Erythroblast (primary cell): ENCODE measurements at places on chromosomes 7 and 10.

DNA sequence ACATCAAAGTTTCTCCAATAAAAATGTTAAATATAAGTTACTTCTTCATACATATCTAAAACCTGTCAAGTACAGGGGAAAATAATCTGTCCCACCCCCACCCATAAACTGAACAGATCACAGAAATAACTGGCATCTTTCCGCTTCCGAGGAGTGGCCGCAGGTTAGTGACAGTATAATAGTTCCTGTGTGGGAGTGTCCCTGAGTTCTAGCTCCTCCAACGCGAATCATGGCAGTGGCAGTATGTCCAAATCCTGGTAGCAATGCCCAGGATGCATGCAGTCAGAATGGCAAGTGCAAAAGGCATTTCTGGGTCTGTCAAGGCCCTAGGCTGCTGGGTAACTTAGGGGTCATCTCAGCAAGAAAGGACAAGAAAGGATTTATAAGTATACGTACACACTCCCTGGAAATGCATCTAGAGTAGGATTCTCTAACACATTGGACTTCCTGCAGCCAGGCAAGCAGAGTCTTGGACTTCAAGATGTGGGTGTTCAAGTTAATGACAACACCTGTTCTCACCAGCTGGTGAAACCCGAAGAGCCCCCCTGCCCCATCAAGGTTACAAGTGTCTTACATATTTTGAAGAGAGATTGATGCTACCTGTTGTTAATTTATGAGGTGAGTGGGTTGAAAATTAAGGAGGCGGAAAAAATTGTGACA lies 94.4 kb upstream of the COL1A2 start:
- DNase-seq, result no peak

- DNase-seq, result no peak
Observed at GRCh38 chr7:35736725-35737124, 41.8 kb upstream of the HERPUD2 start.

GRCh38 chr7:102261451-102261850 lies 25.2 kb upstream of the SH2B2 start:
- no peak for DNase-seq

GRCh38 chr7:121187222-121187621 lies 141.6 kb upstream of the WNT16 start:
- DNase-seq, result no peak

- DNase-seq, result no peak
Observed at GRCh38 chr7:122919643-122920181, 33.5 kb upstream of the CADPS2 start.

DNA sequence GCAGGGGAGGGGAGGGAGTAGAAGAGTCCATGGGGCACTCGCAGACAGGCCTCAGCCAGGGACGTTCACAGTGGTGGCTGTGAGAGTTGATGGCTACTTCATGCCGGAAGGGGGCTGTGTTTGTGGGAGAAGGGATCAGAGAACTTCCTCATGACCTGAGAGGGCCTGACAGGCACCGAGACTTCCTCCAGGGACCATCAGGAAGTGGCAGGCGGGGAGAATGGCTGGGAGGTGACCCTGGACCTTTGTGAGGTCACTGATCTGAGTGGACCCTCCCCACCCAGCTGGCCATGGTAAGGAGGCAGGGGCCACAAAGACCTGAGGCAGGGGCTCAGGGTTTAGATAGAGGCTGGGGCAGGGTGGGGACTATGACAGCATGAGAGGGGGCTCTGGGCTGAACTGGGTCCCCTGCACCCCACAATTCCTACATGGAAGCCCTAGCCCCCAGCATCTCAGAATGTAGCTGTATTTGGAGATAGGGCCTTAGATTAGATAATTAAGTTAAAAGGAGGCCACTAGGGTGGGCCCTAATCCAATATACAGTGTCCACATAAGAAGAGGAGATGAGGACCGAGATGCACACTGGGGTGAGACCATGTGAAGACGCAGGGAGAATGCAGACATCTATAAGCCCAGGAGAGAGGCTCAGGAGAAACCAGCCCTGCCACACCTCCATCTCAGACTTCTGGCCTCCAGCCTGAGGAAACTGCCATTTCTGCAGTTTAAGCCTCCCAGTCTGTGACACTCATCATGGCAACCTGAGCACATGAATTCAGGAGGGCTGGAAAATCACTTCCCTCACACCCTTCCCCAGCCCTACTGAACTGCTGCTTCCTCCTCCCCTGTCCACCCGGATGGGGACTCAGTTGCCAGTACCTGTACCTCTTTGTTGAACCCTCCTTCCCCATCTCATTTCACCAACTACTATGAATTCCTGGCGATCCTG lies 273.9 kb upstream of the ZNF32 start:
- peak; percentile 10 for DNase-seq

DNA sequence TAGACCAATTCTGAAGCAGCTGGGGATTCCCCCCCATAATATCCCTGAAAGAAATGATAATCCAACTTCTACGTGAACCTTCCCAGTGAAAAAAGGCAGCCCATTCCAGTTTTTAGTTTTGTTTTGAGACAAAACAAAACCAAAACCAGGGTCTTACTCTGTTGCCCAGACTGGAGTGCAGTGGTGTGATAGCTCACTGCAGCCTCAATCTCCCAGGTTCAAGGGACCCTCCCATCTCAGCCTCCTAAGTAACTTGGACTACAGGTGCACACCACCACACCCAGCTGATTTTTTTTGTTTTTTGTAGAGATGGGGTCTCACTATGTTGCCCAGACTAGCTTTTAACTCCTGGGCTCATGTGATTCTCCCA lies 12.5 kb upstream of the ARPC1A start:
- DNase-seq, result no peak

DNA sequence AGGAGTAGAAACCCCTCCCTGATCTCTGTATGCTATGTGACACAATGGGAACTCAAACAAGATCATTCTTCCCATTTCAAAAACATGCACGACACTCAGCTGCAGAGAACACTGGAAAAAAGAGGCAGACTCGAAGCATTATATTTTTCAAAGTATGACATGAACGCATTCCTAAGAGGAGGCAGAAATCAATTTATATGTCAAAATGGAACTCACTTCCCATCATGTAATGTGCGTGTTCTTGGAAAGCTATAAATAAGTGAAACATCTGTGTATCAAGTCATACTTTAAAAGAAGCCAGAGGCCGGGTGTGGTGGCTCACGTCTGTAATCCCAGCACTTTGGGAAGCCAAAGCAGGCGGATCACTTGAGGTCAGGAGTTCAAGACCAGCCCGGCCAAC lies 142.7 kb downstream of the ICA1 start:
- no peak for DNase-seq

DNA sequence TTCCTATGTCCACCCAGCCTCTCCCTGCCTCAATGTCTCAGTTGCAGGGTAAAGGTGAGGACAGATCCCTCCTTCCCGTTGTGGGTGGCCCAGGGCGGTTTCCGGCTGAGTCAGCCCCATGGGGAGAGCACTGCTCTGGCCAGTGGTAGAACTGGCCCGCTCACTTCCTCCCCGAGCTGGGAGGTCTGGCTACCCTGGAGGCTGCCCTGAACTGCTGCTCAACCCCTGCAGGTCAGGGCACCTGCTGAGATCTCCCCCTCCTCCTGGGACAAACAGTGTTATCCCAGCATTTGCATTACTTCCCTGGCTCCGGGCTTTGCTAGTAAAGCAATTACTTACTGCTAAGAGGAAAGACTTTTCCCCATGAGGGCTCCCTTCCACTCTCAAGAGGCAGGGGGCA lies 21.4 kb upstream of the IMPDH1 start:
- no peak for DNase-seq

- DNase-seq, result no peak
Observed at GRCh38 chr10:14450041-14450491, 119.3 kb upstream of the FRMD4A start.

DNA sequence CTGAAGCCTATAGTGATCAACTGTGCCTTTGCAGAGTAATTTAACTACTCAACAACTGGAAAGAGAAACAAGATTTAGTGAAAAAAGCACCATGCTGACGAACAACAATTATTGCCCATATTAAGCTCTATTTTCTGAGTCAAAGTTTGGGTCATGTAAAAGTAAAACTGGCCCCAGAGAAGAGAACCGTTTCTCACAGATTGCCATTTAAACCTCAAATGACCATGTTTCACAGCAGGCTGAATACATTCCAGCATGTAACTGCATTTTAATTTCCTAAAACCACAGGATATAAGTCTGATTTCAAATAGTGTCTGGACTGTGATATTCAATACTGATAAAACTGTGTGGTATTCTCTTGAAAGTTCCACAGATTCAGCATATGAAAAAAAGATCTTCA lies 140.7 kb downstream of the ATE1 start:
- DNase-seq, result no peak

DNA sequence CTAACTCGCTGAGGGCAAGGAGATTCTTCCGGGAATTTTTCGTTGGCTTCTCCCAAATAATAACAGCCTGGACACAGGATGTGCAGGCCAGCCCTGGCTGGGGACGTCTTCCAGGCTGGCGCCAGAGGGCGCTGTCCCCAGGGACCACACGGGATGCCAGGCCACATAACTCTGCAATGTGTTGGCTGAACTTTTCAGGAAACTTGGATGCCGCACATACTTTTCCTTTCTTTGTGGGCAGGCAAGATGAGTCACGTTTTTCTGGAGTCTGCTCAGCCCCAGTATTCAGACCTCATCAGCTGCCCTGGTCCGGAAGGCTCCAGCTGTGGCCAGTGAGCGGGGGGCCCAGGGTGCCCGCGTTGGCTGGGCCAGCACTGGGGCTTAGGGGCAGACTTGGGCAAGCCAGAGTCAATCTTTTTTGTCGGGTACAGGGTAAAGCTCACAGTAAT lies 122.7 kb downstream of the PRKAG2 start:
- peak; percentile 52 for DNase-seq

GRCh38 chr7:30175180-30175579 lies 40.4 kb downstream of the MTURN start:
- DNase-seq, result no peak

DNA sequence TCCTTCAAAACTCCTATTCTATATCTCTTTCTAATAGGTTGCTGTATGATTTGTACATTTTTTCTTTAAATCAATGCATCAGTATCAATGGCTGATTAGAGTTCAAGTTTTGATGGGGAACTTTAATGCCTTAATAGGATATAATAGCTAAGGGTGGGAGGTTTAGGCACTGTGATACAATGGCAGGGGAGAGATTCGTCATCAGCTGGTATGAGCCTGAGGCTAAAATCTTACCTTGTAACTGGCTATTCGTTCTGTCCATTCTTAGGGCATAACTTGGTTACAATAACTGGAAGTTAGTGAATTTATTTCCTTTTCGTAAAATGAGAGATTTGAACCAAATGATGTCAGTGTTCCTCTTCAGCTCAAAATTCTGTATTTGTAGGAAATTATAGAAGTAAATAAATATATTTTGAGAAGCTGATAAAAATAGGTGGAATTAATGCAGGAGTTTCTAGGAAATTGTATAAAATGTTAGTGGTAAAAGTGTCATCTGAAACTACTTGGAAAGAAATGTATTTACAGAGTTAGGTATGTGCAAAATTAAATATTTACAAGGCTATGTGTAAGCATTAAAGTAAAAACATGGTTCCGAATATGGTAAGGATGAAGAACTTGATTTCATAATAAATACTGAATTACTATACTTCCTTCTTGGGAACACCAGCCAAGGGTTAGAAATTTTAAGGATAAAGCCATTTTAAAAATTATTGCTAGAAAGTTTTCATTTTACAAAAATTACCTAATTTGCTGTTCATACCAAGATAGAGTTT lies 27.5 kb upstream of the NAMPT start:
- DNase-seq, result no peak

DNA sequence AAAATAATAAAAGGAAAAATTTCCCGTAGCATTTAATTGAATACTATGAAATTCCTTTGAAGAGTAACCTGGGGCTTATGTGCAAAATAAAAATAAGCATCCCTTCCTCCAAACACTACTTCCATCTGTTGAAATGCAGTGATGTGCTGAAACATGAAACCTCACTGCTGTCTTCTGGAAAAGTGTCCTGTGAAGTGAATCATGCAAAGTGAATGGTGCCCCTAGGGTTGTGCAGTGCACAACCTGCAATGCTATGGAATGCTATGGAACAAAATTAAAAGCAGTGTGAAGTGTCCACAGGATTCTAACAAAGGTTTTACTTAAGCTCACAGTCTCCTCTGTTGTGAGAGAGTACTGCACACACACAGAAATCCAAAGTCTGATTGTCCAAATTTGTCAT lies 480.9 kb downstream of the ETV1 start:
- DNase-seq, result no peak

- no peak for DNase-seq
Observed at GRCh38 chr7:136312592-136312991, 335.4 kb upstream of the MTPN start.

GRCh38 chr10:70283445-70284399 lies at the start of gene NPFFR1:
TSS of gene NPFFR1 (minus strand) at chr10:70284004. CDS start at chr10:70283676, 328 bp downstream.
- DNase-seq, result no peak

GRCh38 chr7:55533729-55534080 lies 38.6 kb downstream of the VOPP1 start:
- no peak for DNase-seq

- no peak for DNase-seq
Observed at GRCh38 chr10:59337201-59337652, 25.1 kb downstream of the FAM13C start.

DNA sequence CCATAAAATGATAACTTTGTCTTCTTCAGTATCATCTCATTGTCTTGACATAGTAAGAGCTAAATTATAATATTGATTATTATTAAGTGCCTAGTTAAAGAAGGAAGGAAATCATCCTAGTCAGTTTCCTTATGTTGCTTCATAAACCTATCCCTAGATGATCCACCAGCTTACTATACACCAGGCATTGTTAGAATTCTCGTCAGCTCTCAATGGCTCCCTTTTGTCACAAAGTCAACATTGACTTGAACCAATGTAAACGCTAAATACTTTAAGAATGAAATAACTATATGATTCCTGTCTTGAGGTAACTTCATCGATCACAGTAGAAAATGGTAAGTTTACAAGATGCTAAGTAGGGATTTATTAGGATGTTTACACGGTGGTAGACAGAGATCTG lies 1162.9 kb downstream of the CNTNAP2 start:
- DNase-seq, result no peak

DNA sequence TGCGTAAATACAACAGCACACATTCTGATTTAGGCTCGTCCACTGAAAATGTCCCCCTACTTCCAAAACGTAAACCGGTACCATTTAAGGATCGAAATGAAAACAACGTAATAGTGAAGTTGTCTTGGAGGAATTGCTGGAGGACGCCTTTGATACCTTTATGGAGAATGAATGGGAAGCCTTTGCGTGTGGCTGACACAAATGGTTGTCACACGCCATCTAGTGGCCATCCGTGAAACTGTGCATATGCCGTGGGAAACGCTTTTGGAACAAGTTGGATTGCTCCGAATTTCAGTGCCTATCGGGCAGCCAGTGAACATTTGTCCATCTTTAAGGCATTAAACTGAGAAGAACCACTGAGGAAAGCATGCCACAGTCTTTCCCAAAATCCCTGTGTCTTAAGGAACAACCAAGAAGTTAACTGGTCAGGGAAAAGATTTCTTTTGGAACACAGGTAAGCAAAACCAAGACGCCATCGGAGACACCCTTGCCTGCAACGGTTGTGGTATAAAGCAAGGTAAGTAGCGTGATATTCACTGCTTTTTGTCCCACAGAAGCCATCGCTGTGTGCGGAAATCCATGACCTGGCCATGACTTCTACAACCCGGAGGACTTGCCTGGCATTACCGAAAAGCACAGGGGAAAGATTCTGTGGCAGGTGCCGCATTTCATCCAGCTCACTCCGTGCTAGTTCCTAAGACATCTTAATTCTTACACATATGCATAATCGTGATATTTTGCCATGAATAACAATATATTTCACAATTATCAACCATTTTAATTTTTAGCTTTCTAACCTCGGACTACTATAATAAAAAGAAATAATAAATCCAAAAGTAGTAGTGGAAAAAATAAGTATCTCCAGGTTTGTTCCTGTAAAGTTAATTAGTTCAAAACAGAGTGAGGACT lies 100.6 kb downstream of the FAM204A start:
- peak; percentile 61 for DNase-seq
